ENCODE measurements at places on chromosomes 7 and 10. TPM values are rescaled to one million over a fixed set of nuclear protein-coding genes. Genes with fewer than 3 reads are reported as not detected.

The TAS2R3 gene
- not detected for total RNA-seq

The FRAT1 gene
- total RNA-seq: 1.2 TPM

The RARRES2 gene
- not detected for total RNA-seq

The CPA4 gene
- 20.8 TPM for total RNA-seq

The PRKCQ gene
- total RNA-seq: not detected

The ASIC3 gene
- total RNA-seq: 0.35 TPM

The GLRX3 gene
- total RNA-seq: 115 TPM

The FGL2 gene
- total RNA-seq: not detected

The RNF32 gene
- 0.94 TPM for total RNA-seq

The TEX47 gene
- not detected for total RNA-seq

The ANKRD1 gene
- total RNA-seq: 15.8 TPM

The INMT gene
- not detected for total RNA-seq

GRCh38 chr7:47647181-47647917 is 65.4 kb upstream of the TNS3 start:
- no peak for DNase-seq

GRCh38 chr7:134444961-134445315 is 14.0 kb downstream of the AKR1B1 start:
- no peak for DNase-seq

GRCh38 chr7:149145031-149145845 is 2.0 kb upstream of the ZNF398 start:
- DNase-seq: no peak

DNA sequence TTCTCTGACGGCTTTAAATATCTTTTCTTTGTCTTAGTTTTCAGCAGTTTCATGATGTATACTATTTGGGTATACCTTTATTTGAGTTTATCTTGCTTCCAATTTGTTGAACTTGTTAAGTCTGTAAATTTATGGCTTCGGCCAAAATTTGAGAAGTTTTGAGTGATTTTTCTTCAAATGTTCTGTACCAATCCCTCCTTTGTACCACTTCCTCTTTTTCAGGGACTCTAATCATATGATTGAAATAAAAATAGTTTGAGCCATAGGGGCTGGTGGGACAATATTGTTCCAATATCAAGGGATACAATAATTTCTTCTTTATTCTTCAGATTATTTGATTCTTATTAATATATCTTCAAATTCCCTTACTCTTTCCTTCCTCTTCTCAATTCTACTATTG is 43.1 kb upstream of the CTTNBP2 start:
- no peak for DNase-seq

DNA sequence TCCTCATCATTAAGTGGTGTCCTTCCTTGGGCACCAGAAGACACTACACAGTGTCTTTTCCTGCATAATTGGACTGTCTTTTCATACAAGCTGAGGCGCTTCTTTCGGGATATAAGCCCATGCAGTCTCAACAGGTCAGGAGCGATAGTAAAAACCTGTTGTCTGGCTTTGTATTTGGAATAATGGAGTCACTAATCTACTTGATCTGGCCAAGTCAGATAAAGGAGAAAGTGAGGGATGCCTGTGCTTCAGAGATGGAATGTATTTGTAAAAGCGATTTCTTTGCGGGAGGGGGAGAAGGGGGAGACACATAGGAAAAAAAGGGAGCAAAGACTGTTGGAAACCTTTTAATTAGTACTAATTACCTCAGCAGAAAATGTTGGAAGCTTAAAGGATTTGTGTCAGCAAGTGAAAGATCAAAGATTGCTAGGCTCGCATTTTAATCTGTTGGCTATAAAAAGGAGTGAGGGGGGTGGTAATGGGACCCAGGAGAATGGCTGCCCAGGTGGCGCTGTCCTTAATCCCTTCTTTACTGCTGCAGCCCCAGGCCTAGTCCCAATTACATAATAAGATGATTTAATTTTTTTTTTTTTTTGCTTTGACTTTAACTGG is 581.4 kb downstream of the LRMDA start:
- DNase-seq: no peak

DNA sequence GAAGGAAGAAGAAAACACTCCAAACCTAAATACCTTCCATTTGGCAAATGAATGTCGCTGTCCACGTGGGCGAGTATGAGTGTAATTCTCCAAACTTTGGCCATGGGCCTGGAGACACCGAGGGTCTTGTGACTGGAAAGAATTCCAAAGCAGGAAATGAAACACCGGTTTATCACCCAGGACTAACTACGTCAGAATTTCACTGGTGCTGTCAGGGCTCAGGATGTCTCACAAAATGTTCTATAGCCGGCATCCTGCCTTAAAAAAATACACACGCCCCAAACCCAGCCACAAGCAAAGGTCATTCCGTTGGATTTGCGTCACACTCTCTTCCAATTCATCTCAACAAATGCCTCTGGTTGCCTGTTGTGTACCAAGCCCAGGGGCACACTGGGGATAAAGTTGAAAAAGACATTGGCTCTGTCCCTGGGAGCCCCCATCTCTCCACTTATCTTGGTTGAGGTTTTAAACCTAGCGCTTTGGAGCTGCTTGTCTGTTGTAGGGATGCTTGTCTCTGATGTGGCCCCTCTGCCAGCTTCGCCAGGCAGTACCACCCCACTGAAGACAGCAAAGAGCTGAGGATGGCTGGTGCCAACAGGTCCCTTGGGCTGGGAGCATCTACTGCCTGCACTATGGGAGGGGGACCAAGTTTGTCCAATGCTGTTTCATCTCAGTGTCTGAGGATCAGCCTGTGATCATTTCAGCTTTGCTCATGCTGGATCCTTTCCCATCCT is 31.2 kb downstream of the GSTO2 start:
- DNase-seq: peak; percentile 97

GRCh38 chr10:122864901-122865300 is 14.5 kb downstream of the FAM24B start:
- peak; percentile 45 for DNase-seq

- DNase-seq: no peak
Observed at GRCh38 chr10:96118604-96119450, 11.3 kb upstream of the ZNF518A start.

GRCh38 chr10:2900530-2900929 is 166.8 kb upstream of the PFKP start:
- no peak for DNase-seq

DNA sequence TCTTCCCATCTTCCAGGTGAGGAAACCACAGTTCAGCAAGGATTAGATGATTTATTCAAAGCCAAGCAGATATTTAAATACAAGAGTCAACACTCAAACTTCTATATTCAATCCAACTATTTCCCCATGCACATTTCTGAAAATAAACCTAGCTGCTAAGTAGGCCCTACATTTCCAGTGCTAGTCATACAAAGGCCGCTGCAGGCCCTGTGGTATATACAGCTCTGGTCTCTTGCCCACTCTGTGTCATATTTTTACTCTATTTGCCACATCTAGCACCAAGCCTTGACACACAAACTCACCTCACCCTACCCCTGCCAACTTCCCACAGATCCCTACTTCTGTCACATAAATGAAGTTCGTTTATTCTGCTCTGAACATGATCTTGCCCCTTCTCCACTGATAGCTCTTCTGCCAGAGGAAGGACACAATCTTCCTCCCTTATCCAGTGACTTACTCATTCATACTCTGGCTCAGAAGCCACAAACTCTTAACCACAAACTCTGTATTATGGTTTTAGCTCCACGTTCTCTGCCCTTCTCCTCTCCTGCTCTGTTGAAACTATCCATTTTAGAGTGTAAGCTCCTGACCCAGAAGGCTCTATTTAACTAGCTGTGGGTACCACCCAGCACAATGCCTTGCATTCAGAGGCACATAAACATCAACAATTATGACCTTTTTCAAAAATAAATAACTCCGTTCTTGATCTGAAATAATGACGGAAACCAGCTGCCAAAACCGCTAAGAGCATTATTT is 180.7 kb downstream of the CPEB3 start:
- peak; percentile 48 for DNase-seq

DNA sequence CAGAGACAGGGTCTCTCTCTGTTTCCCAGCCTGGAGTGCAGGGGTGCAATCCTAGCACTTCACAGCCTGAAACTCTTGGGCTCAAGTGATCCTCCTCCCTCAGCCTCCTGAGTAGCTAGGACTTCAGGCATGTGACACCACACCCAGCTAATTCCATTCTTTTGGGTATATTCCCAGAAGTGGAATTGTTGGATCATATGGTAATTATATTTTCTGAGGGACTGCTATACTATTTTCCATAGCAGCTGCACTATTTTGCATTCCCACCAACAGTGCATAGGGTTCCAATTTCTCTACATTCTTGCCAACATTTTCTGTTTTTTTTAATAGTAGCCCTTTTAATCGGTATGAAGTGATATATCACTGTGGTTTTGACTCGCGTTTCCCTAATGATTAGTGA is 30.0 kb upstream of the RAB11FIP2 start:
- DNase-seq: no peak

GRCh38 chr7:16747102-16747501 is 6.5 kb upstream of the TSPAN13 start:
- no peak for DNase-seq

- no peak for DNase-seq
Observed at GRCh38 chr7:84735011-84735410, 451.8 kb downstream of the SEMA3D start.

- DNase-seq: peak; percentile 63
Observed at GRCh38 chr10:103192451-103193106, 493 bp downstream of the NT5C2 start.

GRCh38 chr7:14855033-14855794 is 47.3 kb downstream of the DGKB start:
- DNase-seq: no peak

DNA sequence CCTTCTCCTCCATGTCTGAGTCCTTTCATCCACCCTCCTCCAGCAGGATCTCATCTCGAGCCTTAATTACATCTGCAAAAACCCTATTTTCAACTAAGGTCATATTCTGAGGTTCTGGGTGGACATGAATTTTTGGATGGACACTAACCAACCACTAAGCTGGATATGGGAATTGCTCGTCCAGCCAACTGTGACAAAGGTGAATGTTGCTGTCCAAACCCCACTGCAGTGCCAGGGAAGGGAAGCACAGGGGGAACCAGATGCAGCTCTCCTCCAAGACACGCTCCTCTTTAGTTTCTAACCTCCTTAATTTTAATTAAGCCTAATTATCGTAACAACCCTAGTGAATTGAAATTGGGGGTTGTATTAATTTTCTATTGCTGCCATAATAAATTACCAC is 65.1 kb upstream of the EBF3 start:
- DNase-seq: no peak

DNA sequence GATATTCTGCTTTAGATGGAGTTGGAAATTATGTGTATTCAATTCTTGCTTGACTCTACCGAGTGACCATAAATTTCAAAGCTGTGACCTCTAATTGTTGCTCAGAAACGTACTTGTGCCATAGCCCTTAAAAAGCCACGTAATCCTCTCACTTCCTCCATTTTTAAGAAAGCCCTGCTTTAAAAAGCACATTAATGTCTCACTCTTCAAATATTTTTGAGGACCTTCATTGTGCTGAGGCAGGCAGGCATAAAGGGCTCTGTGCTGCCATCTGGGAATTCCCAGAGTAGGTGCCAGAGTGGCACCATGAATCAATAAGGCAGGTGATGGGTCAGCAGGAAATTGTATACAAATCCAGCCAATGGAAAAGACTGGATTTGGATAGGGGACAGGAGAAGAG is 97.7 kb upstream of the FAM204A start:
- no peak for DNase-seq

DNA sequence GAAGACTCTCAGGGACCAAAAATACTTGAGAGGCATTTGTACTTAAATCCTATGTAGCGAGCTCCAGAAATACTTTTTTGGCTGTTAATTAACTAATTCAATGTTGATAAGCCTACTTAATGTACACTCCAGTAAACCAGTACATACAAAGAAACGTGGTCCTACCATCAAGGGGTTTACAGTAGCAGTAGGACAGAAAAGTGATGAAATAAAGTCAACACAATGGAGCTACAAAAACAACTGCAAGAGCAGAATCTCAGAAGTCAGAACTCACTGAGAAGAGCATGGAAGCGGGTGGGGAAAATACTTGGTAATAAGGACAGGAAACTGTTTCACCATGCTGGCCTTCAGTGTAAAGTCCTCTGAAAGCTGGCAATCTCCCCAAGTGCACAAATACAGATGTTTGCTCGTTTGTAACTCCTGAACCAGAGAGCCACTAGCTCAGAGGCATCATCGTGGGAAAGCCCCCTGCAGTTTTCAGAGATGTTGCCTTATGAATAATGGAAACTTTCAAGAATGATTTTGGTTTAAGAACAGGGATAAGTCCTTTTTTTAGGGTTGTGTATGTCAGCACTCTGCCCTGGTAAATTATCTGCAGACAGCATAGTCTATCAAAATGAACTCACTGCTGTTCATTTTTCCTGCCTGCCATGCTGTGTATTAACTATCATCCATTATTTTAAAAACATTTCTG is 233.2 kb downstream of the SORCS1 start:
- DNase-seq: no peak

DNA sequence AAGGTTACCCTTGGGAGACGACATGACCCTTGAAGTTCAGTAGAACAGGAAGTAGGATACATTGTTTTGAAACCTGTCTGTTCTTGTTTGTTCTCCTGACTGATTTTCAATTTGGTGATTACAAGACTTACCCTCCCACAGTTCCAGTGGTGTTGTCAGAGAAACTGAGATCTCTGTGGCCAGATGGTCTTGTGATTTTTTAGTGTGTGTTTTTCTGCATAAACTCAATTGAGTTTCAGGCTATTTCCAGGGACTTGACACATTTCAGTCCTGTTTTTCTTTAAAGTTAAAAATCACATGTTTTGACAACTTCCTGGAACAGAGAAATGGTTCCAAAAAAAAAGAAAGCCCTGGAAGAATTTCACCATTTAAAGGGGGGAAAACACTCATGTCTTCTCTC is 22.3 kb downstream of the PIK3CG start:
- no peak for DNase-seq

DNA sequence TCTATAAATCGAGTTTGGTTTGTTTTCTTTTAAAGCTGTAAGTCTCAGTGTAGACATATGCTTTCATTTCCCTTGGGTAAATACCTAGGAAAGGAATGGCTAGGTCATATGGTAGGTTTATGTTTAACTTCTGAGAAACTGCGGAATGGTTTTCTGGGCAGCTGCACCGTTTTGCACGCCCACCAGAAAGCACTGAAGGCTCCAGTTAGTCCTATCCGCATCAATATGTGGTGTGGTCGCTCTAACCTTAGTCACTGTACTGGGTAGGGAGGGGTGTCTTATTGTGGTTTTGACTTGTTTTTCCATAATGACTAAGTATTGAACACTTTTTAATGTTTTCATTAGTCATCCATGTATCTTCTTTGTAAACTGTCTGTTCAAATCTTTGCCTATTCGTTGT is 279.5 kb upstream of the AKR1E2 start:
- no peak for DNase-seq

All from HFFc6 (cell line).